Omental fat pad (tissue), 4 donors: ENCODE measurements at places on chromosomes 7 and 10. TPM values are rescaled to one million over a fixed set of nuclear protein-coding genes. Genes with fewer than 3 reads are reported as not detected.

DNA sequence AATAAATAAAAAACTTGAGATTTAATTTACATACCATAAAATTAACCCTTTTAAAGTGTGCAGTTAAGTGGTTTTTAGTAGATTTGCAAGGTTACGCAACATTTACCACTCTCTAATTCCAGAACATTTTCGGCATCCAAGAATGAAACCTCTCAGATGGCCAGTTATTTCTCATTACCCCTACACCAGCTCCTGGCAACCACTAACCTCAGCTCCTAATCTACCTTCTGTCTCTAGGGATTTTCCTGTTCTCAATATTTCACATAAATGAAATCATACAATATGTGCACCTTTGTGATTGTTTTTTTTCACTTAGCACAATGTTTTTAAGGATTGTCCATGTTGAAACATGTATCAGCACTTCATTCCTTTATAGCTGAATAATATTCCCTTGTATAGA is 45.1 kb downstream of the INPP5F start:
- DNase-seq, result no peak

DNA sequence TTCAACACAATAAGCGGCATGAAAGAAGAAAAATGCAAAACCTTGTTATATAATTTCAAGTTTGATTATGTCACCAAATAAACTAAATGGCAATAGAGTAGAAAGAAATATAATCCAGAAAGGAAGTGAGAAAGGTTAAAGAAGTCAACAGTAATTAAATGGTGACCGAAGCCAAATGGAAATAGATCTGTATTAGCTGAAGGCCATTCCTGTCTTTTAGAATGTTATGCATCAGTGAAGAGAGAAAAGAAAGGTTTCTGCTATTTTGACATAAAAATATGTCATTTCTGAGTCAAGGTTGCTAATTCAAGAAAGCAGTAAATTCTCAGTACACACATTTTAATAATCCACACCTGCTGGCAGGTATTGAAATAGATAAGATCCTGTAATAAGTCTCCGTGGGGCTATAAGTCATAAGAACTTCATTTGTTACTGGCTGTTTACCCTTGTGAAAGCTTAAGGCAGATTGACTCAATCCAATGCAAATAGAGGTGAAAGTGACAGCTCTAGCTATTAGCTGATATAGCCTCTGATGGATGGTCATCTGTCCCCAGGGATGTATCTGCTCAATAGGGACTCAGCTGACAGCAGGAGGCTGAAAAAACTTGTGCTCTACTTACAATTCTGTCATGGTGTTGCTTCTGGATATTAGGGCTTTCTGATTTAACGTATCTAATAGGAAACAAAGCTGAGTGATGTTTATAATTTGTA is 152.1 kb downstream of the FZD1 start:
- no peak for DNase-seq

The OR13A1 gene
- not detected for total RNA-seq

The TMEM196 gene
- total RNA-seq, result 0.12 TPM

- peak; percentile 19 for DNase-seq
Measured at GRCh38 chr10:43265799-43266721, 805 bp downstream of the RASGEF1A start.

DNA sequence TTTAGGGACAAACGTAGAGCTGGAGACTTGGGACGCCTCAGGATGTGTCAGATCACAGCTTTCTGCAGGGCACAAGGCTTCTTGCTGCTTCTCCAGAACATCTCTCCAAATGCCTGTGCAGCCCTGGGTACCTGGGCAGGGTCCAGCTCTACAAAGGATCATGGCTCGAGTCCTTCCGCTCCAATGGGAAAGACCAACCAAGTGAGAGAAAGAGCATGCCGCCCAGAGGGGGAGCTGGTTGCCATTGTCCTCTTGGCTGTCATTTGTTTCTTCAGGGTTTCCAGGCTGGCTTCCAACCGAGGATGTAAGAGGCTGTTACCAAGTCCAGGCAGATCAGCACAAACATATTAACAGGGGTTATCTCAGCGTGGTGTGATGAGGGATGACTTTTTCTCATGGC is 5.6 kb upstream of the LEP start:
- no peak for DNase-seq

DNA sequence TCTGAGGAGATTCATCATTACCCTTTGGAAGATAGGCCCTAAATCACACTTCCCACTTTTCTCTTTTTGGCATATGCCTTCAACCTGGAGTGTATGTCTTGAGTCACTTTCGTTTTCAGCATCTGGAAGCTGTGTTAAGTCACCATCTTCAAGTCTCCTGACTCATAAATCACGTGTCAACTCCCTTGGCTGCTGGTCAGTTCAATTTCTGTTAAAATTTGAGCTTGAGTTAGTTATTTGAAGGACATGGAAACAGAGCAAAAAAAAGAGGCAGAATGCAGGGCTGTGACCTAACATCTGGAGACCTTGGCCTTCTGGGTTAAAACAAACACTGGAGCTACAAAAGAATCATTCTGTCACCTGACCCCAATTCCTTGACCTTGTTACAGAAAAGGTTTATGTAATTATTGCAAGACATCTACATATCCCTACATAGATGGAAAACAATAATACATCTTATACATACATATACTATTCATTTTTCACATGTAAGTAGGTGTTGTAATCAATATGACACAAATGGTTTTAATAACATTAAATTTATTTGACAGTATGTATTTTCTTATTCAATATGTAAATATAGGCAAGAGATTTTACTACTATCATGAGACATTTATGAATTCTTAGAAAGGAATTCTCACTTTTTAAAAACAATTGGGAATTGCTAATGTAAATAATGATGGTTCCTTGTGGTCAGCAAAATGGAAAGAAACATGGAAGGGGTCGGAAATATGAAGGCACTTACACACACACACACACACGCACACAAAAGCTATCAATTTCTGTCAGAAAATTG is 169.7 kb upstream of the PHYHIPL start:
- no peak for DNase-seq

GRCh38 chr7:13717031-13717430 is 272.4 kb downstream of the ETV1 start:
- DNase-seq, result no peak

- DNase-seq, result no peak
Measured at GRCh38 chr10:89900554-89900953, 199.2 kb downstream of the KIF20B start.

DNA sequence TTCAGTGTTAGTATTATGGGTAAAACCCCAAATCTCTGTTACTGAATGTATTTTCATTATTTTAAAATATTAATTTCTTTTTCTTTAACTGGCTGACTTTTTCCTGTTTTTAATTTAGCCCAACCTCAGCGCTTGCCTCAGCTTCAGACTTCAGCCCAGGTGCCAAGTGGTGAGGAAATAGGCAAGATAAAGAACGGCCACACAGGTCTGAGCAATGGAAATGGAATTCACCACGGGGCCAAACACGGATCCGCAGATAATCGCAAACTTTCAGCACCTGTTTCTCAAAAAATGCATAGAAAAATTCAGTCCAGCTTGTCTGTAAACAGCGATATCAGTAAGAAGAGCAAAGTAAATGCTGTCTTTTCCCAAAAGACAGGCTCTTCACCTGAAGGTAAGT is 57.5 kb downstream of the MDFIC start:
- DNase-seq, result peak; percentile 39

DNA sequence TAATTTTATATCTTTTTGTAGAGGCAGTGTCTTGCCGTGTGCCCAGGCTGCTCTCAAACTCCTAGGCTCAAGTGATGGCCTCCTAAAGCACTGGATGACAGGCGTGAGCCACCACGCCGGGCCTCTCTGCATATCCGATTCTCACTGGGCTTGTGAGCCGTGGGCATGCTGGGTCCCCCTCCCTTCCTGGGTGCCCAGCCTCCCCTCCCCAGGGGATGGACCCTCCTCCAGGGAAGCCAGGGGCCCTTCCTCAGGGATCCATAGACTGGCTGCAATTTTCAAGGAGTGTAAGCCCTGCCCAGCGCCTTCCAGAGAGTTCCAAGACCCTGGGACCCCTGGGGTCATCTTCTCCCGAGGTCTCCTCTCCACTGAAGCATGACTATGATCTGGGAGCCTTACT is 23.7 kb upstream of the ELFN1 start:
- no peak for DNase-seq

GRCh38 chr7:132480534-132480933 is 95.7 kb downstream of the PLXNA4 start:
- DNase-seq, result no peak

- DNase-seq, result no peak
Measured at GRCh38 chr10:68333058-68333395, 299 bp upstream of the PBLD start.

- DNase-seq, result no peak
Measured at GRCh38 chr7:25849500-25850184, 302.4 kb upstream of the NFE2L3 start.

The DGKI gene
- total RNA-seq, result 4.4 TPM
